ENCODE measurements at places on chromosomes 13 and 19. TPM values are rescaled to one million over a fixed set of nuclear protein-coding genes. Genes with fewer than 3 reads are reported as not detected.

Gene SLC15A1
- 2.4 TPM for total RNA-seq

Gene ZNF570
- total RNA-seq = 3.0 TPM

DNA sequence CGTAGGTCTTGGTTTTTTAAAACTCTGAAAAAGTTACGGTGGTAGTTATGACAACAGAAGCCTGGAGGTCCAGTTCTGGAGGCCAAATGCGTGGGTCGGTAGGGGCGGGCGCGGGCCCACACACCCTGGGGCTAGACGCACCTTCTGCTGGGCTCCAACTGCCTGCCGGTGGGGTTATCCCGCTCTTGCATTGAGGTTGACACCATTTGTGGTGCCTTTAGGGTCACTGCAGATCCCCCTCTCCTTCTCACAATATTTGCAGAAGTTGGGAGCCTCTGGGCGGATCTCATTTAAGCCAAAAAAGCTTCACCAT lies 81.6 kb downstream of the CHST8 start:
- no peak overlapping the region for H3K4me3 ChIP-seq
- H3K27ac ChIP-seq = no peak overlapping the region
- no peaks in the 10 kb centered on the region for H3K36me3 ChIP-seq
- DNase-seq = no peak

DNA sequence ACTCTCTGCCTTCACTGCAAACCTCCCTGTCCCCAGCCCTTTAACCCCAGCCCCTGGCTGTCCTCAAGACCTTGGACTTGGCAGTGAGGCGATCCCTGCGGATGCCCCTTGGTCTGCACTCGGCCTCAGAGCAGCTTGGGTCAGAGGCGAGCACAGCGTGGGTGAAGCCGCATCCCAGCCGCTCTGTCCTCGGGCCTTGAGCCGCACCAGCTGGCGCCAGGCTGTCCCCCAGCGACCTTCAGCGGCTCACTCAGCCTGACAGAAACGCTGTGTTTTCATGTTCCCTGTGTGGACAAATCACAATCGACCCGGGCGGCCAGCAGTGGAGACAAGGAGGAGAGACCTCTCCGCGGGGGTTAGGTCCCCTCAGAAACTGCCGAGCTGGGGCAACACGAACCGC lies 52.0 kb downstream of the GNG7 start:
- H3K27me3 ChIP-seq = no peaks in the 10 kb centered on the region
- no peaks in the 10 kb centered on the region for H3K4me1 ChIP-seq
- H3K4me3 ChIP-seq = no peak overlapping the region
- no peak overlapping the region for H3K27ac ChIP-seq

DNA sequence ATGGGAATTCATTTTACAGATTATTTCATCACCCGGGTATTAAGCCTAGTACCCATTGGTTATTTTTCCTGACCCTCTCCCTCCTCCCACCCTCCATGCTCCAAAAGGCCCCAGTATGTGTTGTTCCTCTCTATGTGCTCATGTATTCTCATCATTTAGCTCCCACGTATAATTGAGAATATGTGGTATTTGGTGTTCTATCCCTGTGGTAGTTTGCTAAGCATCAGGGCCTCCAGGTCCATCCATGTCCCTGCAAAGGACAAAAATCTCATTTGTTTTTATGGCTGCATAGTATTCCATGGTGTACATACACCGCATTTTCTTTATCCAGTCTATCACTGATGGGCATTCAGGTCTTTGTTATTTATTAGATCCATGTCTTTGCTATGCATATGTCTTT lies 894.1 kb upstream of the MIR17HG start:
- H3K4me3 ChIP-seq = no peak overlapping the region
- H3K36me3 ChIP-seq = no peaks in the 10 kb centered on the region
- no peak for DNase-seq
- no peak overlapping the region for H3K27ac ChIP-seq
- H3K4me1 ChIP-seq = no peaks in the 10 kb centered on the region
- no peaks in the 10 kb centered on the region for H3K27me3 ChIP-seq
